ENCODE measurements at places on chromosomes 1 and 21.

- DNase-seq, result peak; percentile 90
Observed at GRCh38 chr21:43585924-43586413, 73.3 kb downstream of the HSF2BP start.

GRCh38 chr21:36456729-36457414 lies 23.1 kb downstream of the CLDN14 start:
- no peak for DNase-seq

GRCh38 chr1:175195798-175196197 lies 3.2 kb upstream of the KIAA0040 start:
- no peak for DNase-seq

- no peak for DNase-seq
Observed at GRCh38 chr1:112599477-112599876, 19.5 kb downstream of the ST7L start.

- no peak for DNase-seq
Observed at GRCh38 chr21:37146320-37147235, 73.5 kb downstream of the TTC3 start.

- peak; percentile 73 for DNase-seq
Observed at GRCh38 chr1:204565617-204566582, 49.7 kb downstream of the MDM4 start.

GRCh38 chr1:58722414-58722813 lies 22.6 kb upstream of the MYSM1 start:
- DNase-seq, result no peak

GRCh38 chr1:17372955-17373354 lies 959 bp downstream of the PADI6 start:
- no peak for DNase-seq

DNA sequence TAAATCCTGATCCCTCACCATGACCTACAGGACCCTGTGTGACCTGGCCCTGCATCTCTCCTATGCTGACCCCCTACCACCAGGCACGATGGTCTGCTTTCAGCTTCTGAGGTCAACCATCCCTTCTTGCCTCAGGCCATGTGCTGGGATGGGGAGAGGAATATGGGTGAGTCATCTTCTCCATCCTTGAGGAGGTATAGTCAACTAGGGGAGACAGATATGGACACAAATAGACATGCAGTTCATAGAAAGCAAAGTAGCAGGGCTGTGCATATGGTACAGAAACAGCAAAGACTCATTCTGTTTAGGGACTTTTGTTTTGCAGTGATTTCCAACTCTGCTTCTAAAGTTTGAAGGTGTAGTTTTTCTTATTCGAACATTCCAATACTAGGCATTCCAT lies 250.8 kb upstream of the FGGY start:
- DNase-seq, result no peak

DNA sequence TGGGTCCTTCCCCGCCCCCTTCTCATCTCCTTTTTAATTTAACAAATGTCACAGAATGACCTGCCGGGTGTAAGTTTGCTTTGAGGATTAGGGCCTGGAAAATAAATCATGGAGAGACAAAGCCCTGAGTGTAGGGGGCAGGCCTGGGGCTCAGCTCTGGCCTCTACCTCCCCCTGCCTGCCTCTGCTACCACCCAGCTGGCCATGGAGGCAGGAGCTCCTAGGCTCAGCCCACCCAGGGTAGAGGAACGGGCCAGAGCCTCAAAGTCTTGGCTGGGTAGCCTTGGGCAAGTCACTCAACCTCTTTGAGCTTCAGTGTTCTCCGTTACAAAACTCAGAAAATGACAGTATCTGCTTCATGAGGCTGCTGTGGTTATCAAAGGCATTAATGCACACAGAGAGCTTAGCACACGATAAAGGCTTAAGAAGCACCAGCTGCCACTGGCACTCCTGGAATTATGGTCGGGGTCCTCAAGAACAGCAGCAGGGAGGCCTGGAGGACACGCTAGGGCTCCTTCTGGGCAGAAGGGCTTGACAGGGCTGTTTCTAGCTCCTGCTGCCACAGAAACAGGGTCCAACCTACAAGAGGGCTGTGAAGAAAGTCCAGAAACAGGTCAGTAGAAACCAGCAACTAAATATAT lies 39.0 kb downstream of the LRP8 start:
- no peak for DNase-seq

- no peak for DNase-seq
Observed at GRCh38 chr1:100622966-100623762, 85.2 kb downstream of the GPR88 start.

DNA sequence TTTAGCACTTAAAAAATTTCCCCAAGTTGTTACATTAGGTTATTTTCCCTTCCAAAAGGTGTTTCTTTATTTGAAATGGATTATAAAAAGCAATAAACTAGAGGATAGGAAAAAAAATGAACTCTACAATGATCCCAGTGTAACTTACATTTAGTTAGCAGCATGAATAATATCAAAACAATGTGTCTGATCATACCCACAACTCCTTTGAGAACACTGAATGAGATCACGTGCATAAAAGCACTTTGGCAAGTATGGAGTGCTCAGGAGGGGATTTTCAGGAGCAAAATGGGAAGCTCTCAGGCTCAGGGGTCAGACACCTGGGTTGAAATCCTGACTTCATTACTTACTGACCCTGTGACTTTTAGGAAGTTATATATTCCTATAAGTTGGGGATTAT lies 369.7 kb upstream of the PROX1 start:
- DNase-seq, result no peak

Data from lung (tissue), 17 donors.